ENCODE measurements at places on chromosomes 2 and 18. TPM values are rescaled to one million over a fixed set of nuclear protein-coding genes. Genes with fewer than 3 reads are reported as not detected.

GRCh38 chr18:35495536-35496314, 2.0 kb downstream of the INO80C start:
- no peak for DNase-seq

GRCh38 chr2:98295721-98296414, 50.4 kb upstream of the CNGA3 start:
- no peak for DNase-seq

DNA sequence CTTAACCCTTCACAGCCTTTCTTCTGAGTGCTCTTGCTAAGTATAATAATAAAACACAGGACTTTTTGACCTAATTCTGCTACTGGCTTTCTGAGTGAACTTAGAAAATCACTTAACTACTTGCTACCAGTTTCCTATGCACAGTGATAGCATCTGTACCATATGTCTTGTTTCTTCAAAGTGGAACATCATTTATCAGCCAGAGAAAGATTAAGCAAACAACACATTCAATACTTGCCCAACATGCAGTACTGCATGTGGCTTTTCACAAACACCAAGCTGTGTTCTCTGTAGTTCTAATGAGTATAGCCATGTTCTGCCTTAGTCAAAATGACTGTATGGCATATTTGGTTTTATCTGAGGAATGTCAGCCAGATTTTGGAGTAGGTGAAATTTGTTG, 1286.6 kb upstream of the ZEB2 start:
- no peak for DNase-seq

GRCh38 chr2:140085674-140086073, 1305.5 kb upstream of the NXPH2 start:
- no peak for DNase-seq

- no peak for DNase-seq
Observed at GRCh38 chr2:109270505-109271312, 141.7 kb downstream of the SH3RF3 start.

Gene CD302
- 14.0 TPM for polyA plus RNA-seq

All from heart right ventricle (tissue), 16 donors.